ENCODE measurements at places on chromosomes 7 and 10.
A peak's percentile ranks its signal among the peaks of the same experiment; 100 is the strongest.

GRCh38 chr7:145845345-145845744, 271.3 kb upstream of the CNTNAP2 start:
- no peak for DNase-seq

GRCh38 chr10:128258421-128258976, 132.3 kb upstream of the MKI67 start:
- DNase-seq, result no peak

- no peak for DNase-seq
Observed at GRCh38 chr10:101807158-101807557, 11.1 kb downstream of the OGA start.

DNA sequence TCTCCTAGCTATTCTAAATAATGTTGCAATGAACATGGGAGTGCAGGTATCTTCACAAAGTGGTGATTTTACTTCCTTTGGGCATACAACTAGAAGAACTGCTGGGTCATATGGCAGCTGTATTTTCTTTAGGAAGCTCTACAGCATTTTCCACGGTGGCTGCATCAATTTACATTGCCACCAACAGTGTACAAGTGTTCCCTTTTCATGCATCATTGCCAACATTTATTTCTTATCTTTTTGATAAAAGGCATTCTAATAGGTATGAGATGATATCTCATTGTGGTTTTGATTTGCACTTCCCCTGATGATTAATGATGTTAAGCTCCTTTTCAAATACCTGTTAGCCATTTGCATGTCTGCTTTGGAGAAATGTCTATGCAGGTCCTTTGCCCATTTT, 52.6 kb downstream of the NT5C2 start:
- no peak for DNase-seq

GRCh38 chr10:120609006-120609405, 152.0 kb downstream of the PLPP4 start:
- DNase-seq, result no peak

GRCh38 chr10:100817268-100817839, 72.0 kb downstream of the PAX2 start:
- DNase-seq, result no peak

- DNase-seq, result no peak
Observed at GRCh38 chr7:80272560-80273239, 138.1 kb downstream of the GNAI1 start.

DNA sequence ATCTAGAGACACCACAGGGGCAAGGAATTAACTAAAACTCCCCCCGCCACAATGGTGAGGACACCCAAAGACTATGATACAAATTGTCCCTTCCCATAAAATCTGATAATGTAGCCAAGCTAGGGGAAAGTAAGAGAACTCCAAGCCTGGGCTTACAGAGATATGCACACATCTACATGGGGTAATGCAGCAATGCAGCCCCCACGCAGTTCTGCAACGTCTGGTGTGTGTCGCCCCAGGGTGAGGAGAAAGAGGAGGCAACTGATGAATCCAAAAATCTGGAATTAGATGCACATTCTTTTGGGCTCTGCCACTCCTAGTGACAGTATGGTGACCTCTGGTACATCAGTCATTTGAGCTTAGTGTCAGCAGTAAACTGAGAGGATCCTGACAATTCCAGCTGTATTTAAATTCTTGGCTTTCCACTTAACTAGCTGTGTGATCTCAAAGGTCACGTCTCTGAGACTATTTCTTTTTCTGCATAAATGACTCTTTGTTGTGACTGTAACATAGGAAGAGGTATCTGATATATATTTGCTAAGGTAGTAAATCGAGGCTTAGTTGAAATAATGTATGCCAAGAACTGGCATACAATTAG, 51.5 kb downstream of the PIP4K2A start:
- DNase-seq, result no peak

GRCh38 chr7:97499204-97499603, 232.7 kb upstream of the TAC1 start:
- no peak for DNase-seq

- no peak for DNase-seq
Observed at GRCh38 chr10:19819419-19820033, 3.3 kb downstream of the PLXDC2 start.

- no peak for DNase-seq
Observed at GRCh38 chr7:9175871-9176270, 742.5 kb downstream of the NXPH1 start.

- no peak for DNase-seq
Observed at GRCh38 chr7:26648554-26648953, 215.8 kb downstream of the SKAP2 start.

GRCh38 chr10:13412894-13413293, 64.8 kb upstream of the SEPHS1 start:
- DNase-seq, result no peak

DNA sequence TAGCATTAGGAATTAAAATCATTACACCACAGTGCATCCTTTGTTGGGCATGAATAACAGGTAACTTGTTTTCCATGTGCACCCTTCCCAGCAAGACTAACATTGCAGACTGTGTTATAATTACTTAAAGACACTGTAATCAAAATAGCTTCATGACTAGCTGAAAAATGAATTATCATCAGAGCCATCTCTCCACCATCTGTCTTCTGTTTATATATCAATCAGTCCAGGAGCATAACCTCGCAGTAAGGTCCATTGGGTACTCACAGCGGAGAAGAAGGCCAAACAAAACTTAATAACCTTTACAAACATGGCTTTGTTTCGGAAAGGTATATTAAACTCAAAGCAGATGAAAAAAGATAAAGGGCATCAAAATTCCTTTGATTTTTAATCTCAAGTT, 90.6 kb downstream of the ODAD2 start:
- DNase-seq, result no peak

DNA sequence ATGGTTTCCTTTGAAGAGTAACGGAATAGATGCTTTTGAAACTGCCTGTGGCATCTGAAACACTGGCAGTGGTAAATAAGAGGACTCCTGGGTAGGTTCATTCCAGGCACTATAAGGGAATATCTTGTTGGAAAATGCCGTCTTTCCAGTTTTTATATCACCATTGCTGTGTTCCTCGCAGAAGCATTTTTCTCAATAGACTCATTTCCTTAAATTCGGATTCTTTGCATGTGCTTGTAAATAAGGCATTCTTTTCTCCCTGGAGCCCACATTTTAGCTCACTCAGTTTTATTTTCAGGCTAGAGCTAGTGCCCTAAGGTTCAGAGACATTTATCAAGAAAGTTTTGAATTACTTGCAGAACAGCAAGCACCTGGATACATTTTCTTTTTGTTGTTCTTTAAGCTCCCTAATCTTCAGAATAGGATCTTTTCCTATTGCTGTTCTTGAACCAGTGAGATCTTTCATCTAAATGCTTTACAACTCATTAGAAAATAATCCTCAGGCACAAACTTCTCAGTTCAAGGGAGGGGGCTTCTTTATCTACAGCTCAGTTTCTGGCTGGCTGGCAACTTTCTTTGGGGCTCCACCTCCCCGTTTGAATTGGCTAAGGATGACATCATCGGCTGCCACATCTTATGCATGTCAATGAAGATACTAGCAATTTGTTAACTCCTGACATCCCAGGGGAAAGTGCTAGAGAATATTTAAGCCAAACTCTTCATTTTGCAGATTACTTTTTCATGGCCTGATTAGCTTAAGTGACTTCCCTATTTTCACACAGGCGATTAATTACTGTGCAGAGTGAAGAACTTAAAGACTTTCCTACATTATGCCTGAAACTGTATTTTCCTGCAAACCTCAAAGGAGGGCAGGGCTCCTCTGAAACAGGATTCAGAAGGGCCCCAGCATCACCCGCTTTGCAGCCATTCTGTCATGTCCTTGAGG, 133.7 kb upstream of the RSU1 start:
- DNase-seq, result no peak

DNA sequence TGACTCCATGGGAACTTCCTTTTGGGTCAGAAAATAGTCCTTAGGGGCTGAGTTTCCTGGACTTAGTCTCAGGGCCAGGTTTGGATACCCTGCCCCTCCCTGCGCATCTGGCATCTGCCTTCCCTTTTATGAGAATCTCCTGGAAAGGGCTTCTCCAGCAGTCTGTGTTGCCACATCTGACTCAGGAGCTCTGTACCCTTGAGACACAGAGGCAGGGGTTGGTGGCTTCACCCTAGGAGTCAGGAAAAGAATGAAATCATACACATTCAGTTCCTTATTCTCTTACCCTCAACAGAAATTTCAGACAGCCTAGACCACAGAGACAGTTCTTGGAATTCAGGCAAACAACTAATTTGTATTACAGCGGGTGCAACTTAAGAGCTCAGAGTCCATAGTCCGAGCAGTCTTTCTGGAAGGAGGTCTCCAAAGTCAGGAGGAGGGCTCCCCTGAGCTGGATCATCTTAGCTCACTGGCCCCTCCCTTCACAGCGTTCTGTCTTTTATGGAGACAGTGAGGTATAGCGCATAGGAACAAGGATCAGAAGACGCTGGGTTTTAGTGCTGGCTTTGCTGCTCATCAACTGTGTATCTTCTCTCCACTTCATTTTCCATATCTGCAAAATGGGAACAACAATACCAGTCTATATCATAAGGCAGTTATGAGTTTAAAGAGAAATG, 3.0 kb upstream of the PLAU start:
- no peak for DNase-seq

DNA sequence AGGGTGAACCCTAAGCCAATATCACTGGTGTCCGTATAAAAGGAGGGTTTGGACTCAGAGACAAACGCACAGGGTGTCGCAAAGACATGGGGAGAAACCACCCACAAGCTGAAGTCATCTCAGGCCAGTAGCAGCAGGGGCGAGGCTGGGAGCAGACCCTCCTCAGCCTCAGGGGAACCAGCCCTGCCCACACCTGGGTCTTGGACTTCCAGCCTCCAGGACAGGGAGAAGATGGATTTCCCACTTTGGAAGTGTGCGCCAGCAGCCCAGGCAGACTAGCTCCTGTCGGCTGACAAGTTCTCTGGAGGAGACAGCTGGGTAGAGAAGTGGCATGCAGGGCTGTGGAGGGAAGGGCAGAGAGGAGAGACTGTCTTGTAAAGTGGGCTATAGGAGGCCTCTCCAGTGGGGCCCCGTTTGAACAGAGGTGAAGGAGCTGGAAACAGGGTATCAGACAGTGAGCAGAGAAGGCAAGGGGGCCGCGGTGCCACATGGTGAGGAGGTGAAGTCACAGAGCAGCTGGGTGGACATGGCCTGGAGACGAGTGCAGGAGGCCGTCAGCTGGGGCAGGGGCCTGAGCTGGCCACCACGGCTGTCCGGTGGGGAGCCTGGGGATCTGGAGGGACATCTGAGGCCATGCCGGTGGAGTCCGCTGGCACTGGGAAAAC, 475.6 kb downstream of the PTPRN2 start:
- no peak for DNase-seq

GRCh38 chr10:70927189-70927943, 39.0 kb upstream of the PCBD1 start:
- DNase-seq, result no peak

DNA sequence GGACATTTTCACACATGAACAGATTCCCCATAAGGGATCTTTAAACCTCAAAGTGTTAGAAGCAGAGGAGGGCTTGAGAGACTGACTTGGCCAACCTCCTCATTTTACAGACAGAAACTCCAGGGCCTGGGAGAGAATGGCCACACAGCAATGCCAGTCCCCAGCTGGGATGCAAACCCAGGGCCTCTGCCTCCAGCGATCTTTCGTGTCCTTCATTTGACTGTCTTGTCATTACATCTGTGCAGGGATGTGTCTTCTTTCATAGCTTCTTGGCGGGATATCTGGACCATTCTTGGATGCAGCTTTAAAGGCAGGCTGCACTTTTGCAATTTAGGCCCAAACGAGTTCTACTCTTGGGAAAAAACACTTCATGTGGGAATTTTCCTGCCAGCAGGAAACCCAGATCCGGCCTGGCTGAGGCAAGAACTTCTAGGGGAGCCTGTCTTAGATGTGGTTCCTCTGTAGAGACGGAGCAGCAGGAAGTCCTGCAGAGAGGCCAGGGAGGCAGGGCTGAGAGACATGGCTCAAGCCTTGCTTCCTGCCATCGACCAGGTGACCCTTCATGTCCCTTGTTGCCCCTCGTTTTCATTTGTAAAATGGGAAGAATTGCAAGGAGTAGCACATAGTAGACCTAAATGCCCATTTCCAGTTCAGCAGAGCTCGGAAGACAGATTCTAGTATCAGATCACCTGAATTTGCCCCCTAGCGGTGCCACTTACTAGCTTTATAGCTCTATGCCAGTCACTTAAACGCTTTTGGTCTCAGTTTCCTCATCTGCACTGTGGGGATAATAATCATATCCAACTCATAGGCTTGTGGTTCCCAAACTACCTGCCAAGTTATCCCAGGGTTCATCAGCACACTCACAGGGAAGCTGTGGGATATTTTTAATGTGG, 43.9 kb upstream of the SLC29A3 start:
- no peak for DNase-seq

DNA sequence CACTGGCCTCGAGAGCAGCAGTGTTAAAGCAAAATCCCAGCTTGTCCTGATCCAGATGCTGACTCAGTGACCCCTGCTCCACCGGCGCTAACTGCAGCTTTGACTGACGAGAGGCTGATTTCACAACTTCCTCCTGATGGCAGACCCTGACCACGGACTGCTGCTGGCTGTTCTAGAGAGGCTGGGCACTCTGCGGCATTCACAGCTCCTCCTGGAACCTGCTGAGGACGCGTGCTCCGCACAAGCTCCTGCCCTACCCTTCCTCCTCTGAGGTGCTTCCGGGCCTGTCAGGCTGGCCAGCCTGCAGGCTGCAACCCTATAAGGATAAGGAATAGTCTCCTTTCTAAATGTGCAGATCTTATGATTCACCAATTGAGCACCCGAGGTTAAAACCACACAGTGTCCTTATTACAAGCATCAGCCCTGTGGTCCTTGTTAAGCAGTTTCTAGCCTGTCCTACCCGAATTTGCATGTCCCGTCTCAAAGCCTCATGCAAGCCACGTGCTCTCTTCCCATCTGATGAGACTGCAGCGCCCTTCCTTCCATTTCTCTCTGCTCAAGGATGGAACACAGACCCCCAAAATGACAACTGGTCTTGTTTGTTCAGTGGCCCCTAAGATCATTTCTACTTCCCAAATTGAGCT, 35.5 kb upstream of the NCAPG2 start:
- peak; percentile 40 for DNase-seq

DNA sequence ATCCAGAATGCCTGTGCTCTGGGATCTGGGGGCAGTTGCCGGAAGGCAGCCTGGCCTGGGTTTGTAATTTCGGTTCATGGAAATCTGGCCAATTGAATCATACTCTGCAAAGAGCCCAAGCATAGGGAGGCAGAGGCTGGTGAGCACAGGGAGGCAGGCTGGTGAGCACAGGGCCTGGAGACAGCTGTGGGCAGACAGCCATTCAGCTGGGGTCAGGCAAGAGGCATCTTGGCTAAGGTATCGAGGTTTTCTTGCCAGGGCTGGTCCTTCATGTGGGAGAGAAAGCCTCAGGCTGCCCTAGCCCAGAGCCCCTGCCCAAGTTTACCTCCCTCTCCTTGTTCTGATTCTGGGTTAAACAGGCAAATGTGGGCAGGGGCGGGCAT, 63.7 kb upstream of the BAIAP2L1 start:
- DNase-seq, result no peak
